ENCODE measurements at places on chromosomes 4 and X. TPM values are rescaled to one million over a fixed set of nuclear protein-coding genes. Genes with fewer than 3 reads are reported as not detected.

OTC gene
- total RNA-seq, result not detected

SERPINA7 gene
- total RNA-seq, result not detected

ITIH6 gene
- 0.02 TPM for total RNA-seq

PPP4R3C gene
- total RNA-seq, result not detected

RAB39B gene
- 47.7 TPM for total RNA-seq

GABRQ gene
- 0.06 TPM for total RNA-seq

PHOX2B gene
- not detected for total RNA-seq

ENAM gene
- not detected for total RNA-seq

PNMA6E gene
- not detected for total RNA-seq
